ENCODE measurements at places on chromosomes 13 and 19.

DNA sequence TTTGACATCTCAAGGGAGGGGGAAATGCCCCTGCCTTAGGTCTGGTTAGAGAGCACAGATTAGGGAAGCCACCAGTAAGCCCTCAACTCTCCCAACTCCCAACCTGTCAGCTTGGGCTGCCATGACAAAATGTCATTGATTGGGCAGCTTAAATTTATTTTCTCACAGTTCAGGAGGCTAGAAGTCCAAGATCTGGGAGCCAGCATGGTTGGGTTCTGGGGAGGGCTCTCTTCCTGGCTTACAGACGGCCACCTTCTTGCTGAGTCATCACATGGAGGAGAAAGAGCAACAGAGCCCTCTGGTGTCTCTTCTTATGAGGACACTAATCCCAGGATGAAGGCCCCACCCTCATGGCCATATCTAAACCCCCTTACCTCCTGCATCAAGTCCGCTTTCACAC, 24.2 kb downstream of the C19orf12 start:
- H3K27ac ChIP-seq = no peak overlapping the region
- H3K4me1 ChIP-seq = peaks cover 13% of the 10 kb centered on the region

DNA sequence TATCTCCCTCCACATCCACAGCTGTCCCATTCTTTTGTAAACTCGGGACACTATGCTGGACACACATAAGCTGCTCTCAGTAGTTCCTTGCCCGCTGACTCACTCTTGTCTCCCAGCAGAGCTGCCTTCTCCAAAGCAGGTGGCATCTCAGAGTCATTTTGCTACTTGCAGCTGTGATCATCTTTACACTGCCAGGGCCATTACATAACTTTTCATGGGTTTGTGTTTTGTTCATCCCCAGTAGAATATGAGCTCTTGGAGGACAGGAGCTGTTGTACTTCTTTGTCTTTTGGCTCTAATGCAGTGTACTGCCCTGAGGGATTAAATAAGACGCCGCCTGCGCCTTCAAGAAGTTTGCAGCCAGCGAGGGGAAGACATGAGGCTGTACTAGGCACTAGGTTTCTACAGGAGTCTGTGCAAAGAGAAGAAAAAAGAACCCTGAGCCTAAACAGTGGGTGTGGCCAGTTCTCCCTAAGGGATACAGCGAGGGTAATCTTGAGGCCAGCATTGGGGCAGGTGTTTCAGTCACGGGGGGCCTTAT, 40.8 kb upstream of the GPR183 start:
- H3K36me3 ChIP-seq = peaks cover 21% of the 10 kb centered on the region
- H3K4me1 ChIP-seq = peaks cover 64% of the 10 kb centered on the region
- DNase-seq = no peak
- no peaks in the 10 kb centered on the region for H3K27me3 ChIP-seq
- no peak overlapping the region for H3K4me3 ChIP-seq
- H3K27ac ChIP-seq = no peak overlapping the region

DNA sequence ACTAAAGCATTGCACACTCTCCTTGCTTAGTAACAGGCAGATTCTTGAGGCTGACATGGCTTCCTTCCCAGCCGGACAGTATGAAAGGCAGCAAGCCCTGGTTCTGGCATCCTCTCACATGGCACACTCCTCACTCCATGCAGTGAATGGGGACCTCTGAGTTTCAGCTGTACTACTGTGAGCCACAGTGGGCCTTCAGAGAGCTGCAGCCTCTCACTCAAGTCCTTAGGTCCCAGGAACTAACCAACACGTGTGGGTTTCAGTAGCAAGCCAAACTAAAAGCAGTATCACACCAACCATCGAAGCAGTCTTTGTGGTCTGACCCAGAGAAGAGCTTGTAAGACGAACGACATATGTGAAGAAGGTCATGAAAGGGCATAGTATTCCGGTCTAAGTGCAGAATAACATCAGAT, 128.2 kb downstream of the TBC1D4 start:
- no peak overlapping the region for H3K27ac ChIP-seq
- H3K36me3 ChIP-seq = no peaks in the 10 kb centered on the region
- H3K27me3 ChIP-seq = no peaks in the 10 kb centered on the region
- H3K4me1 ChIP-seq = no peaks in the 10 kb centered on the region
- H3K4me3 ChIP-seq = no peak overlapping the region

- no peak overlapping the region for H3K4me3 ChIP-seq
- no peak overlapping the region for H3K27ac ChIP-seq
- H3K36me3 ChIP-seq = no peaks in the 10 kb centered on the region
- peaks cover 4% of the 10 kb centered on the region for H3K4me1 ChIP-seq
These were observed 146.5 kb downstream of the PCCA start for GRCh38 chr13:100235311-100235901.

DNA sequence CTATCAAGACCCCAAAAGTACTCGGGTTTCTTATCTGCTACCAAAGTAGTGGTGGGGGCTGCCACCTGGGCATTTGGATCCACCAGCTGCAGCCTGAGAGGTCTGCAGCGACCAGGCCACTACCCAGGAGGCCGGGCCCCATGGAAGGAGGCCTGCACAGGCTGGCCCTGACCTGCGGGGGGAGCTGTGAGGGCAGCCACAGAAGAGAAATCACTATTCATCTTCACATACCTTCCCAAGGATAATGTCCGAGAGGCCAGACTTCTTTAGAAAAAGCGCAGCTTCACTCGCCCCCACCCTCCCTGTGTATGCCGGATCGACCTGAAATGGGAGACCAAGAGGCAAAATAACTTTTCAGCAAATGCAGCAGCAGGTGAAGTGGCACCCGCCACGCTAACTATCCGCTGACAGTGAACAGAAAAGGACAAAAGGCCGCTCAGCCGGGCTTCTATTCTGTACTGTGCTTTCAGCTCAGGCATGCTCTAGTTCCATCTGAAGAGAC, 30.1 kb downstream of the EPS15L1 start:
- H3K4me1 ChIP-seq = peaks cover 13% of the 10 kb centered on the region
- no peak overlapping the region for H3K27ac ChIP-seq
- DNase-seq = no peak

- H3K4me1 ChIP-seq = no peaks in the 10 kb centered on the region
- H3K36me3 ChIP-seq = no peaks in the 10 kb centered on the region
- H3K27me3 ChIP-seq = no peaks in the 10 kb centered on the region
These were observed 63.5 kb downstream of the TUBA3C start for GRCh38 chr13:19117913-19118739.

GRCh38 chr19:49006905-49007304, 10.0 kb downstream of the LHB start:
- no peaks in the 10 kb centered on the region for H3K4me1 ChIP-seq
- H3K27ac ChIP-seq = no peak overlapping the region
- DNase-seq = no peak
- no peaks in the 10 kb centered on the region for H3K27me3 ChIP-seq
- H3K36me3 ChIP-seq = peaks cover 7% of the 10 kb centered on the region

All from CD8-positive, alpha-beta memory T cell (primary cell).